Left cardiac atrium (tissue), 4 donors: ENCODE measurements at places on chromosomes 12 and 14.

DNA sequence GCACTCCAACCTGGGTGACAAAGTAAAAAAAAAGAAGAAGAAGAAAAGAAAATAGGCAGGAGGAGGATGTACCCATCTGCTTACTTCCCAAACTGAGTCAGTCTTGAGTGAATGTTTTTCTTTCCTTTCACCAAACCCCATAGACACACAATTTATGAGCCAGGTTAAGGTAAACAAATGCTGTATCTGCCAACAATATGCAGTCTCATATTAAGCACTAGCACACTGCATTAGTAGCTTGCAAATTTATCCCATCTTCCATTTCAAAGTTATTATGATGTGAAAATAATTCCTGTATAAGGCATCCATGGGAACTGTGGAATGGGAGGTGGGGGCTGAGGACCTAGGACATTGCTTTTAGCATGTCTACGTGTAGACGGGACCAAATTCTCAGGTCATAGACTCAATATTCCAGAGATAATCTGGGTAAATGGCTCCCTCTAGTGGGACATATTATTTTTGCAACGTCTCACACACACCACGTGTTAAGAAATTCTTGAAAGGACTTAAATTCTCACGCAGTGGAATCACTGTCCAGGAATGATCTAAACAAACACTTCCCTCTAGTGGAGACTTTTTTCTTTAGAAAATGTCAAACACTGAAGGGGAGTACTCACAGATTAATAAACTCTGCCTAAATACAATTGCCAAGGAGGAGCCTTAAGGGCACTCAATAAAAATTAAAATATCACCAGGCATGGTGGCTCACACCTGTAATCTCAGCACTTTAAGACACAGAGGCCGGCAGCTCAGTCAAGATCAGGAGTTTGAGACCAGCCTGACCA is 17.1 kb upstream of the OR10P1 start:
- DNase-seq = no peak

- no peak for DNase-seq
Measured at GRCh38 chr14:59543873-59544272, 32.7 kb downstream of the CCDC175 start.

DNA sequence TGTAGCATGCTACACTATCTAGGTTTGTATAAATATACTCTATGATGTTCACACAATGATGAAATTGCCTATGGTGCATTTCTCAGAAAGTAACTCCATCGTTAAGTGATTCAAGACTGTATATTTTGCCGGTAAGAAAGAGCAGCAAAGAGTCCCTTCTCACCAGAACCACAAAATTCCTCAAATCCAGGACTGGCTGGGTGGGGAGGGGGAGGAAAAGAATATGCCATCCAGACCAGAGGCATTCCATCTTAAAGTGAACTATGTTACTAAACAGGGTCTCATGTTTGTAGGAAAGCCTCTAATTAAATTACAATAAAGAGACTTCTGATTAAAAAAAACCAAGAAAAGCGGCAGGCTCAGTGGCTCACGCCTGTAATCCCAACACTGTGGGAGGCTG is 11.5 kb downstream of the UBE2N start:
- DNase-seq = no peak

DNA sequence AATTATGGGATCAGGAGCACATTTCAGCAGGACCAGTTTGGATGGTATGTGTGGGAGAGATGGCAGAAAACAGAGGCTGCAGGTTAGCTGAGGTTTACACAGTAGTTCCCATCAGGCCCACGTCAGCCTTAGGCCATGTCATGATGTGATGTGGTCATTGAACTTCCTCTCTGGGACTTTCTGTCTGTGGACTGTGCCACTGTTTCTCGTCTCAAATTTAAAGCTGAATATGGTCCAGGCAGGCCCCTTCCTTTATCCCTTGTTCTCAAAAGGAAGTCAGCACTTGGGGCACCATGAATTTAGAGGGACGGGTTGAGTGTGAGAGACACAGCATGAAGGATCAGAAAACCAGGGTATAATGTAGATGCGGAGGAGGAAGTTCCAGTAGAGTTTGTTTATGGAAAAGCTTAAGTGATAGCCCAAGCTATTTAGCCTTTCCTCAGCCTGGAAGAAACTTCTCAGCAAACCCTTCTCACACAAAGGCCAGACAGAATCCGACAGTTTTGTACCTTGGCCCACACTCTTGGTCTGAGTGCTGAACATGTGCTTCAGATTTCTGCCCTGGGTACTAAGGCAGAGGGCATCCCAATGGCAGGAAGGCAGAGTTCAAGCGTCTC is 3.6 kb upstream of the IGFBP6 start:
- no peak for DNase-seq

DNA sequence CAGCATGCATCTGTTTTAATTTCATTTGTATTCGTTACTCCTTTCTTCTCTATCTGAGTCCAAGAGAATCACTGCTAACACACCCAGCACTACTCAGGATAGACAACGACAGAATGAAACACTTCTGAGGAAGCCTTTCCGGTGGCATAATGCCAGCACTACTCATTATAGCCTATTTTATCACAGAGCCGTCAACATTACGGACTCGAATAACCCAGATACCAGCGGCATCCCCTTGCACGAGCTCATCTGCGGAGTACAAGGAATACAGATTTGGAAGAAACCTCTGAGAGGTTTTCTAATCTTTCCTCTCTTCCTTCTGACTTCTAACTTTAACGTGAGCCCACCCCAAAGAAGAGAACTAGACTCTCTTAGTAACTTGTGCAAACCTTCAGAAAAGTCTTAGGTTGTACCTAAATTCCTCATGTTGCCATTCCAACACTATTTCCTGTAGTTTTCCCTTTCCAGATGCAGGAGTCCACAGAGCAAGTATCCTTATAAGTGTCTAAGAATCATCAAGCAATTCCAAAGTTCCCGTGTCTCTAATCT is 248.1 kb downstream of the APAF1 start:
- DNase-seq = no peak

GRCh38 chr12:42008996-42009395 is 135.7 kb downstream of the GXYLT1 start:
- DNase-seq = no peak

DNA sequence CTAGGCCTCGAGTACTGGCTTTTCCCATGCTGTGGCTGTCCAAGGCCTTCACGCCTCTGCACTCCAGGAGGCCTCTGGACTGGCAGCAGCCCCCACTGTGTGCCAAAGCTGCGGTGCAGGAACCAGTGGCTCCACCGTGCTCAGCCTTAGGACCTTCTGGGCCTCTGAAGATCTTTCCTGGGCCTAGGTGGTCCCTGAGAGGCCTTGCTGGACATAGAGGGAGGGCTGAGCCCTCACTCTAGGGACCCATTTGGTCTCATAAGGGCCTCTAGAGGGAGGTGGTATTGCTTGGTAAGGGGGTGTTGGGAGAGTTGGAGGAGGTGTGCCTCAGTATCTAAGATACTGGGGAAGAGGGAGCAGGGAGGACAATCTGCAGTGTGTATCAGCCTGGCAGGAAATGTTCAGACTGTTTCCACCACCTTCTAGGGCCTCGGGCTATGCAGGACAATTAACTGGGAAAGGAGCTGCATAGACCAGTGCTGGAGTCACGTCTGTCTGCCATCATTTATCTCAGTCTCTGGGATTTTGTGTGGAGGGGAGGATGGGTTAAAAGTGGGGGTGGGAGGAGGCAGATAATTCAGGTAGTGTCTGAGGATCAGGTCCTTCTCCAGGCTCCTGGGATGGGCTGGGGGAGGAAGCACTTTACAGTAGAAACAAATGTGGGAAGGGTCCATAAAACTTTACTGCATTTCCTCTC is 2.9 kb downstream of the HOXC5 start:
- DNase-seq = no peak

DNA sequence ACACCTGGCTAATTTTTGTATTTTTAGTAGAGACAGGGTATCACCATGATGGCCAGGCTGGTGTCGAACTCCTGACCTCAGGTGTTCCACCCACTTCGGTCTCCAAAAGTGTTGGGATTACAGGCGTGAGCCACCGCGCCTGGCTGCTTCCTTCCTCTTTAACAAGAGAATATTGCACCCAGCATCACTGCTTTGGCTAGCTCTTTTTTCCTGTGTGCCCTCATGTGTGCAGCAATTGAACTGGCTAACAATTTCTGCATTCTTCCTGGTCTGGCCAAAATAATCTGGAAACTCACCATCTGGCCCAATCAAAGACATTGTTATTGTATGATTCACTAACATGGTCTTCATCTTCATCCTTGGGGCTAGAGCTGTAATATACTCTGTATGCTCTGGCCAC is 2.7 kb upstream of the ASB8 start:
- DNase-seq = no peak

DNA sequence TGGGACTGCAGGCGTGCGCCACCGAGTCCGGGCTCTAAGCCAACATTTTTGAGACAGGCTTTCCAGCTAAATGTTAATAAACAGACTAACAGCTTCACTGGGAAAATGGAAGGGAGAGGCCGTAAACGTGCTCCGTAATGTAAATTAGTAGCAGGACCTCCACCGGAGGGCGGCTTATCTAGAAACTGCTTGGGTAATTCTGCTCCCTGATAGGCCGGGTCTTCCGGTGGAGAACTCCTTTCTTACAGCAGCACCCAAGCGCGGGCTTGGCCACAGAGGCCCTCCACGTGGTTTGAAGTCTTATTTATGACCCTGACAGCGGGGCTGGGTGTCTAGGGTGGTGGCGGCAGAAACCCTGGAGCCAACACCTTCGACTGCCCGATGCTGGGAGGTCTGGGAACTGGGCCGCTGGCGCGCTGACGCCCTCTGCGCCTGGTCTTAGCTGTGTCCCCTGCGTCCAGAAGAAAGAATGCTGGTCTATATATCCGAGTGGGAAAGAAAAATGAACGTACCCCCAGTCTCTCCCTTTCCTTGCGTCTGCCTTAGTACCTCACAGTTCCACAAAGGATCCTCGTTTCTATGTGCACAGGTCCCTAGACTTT is 1.7 kb downstream of the DPPA3 start:
- DNase-seq = no peak

DNA sequence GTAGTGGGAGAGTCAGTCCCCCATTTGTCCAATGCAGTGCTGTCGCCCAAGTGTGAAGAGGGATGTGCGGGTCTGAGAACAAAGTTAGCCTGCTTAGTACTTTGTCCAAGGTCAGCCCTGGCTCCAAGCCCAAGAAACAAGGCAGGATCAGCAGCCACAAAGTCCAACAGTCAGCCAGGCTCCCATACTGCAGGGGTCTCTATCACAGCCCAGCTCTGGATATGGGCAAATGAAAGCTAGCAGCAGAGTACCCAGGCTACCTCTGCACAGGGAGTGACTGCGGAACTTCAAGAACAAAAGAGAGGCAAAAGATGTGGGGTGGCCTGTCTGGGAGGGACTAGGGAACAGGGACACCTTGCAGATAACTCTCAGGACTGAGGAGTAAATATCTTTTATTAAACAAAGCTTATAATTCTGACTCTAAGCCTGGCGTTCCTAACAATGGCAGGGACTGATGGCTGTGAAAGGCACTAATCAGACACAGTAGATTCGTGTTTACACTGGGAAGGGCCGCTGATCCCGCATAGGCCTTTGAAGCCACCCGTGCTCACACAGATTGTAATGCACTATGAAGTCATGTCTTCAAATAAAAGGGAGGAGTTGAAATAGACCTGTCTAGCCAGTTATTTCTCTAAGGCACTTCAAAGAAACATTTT is 91.0 kb upstream of the EEA1 start:
- no peak for DNase-seq

DNA sequence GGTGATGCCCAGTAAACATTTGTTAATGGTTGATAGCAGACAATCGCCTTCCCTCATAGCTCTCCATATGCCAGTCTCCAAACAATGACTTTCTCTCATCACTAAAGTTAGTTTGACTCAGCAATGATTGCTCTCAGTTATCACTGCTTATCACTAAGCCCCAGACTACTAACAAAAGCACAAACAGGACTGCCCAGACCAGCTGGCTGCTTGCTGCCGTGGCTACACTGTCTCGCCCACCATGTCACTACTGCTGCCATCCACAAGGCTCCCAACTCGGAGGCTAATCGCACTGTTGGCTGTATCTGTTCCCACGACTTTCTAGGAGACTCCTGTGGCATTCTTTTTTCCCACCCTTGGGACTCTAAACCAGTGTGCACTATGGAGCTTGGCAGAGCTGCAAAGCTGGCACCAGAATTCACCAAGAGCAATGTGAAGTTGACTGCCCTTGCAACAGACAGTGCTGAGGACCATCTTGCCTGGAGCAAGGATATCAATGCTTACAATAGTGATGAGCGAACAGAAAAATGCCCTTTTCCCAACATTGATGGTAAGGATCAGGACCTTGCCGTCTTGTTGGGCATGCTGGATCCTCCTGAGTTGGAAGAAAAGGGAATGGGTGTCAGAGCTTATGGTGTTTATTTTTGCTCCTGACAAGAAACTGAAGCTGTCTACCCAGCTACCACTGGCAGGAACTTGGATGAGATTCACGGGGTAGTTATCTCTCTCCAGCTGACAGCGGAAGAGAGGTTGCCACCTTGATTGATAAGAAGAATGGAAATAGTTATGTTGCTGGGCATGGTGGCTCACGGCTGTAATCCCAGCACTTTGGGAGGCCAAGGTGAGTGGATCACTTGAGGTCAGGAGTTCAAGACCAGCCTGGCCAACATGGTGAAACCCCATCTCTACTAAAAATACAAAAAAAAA is 27.1 kb upstream of the NR2C1 start:
- no peak for DNase-seq

DNA sequence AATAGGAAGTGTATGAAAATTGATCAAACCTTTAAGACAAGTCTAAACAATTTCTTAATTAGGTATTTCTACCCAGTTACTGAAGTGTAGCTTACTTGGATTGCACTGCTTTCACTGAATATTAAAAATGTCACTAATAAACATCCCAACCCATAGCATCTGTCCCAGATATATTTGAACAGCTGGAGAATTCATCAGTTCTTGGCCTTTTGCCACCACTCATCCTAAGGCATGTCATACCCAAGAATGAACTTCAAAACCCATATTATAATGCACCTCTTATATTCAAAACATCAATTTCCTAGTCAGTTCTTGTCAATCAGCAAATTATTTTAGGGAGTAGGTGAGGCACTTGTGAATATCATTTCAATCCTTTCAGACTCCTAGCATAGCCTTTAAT is 392.3 kb downstream of the PAWR start:
- DNase-seq = no peak

GRCh38 chr14:91653451-91653850 is 78.4 kb downstream of the CATSPERB start:
- no peak for DNase-seq

DNA sequence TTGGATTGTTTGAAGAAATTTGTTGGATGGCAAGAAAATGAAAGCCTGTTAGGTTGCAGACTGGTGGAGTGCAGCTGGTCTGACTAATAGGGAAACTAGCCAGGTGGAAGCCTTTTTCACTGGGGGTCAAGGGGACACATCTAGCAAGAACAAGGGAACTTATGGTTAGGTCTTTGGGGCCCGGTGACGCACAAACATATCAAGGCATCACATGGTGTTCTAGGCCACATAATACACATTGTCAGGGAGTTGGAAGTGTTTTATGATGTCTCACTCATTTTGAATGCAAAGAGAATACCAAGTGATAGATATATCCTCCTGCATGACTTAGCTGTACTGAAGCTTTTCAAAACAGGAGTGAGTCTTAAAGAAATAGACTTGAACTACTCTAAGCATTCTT is 351.2 kb downstream of the KCNH5 start:
- no peak for DNase-seq

- no peak for DNase-seq
Measured at GRCh38 chr12:28036940-28037339, 64.4 kb upstream of the PTHLH start.
